CD4-positive, alpha-beta T cell treated with Interleukin-12 subunit alpha and Interleukin-12 subunit beta, for 1 hour (primary cell): ENCODE measurements at places on chromosomes 3 and 15.

GRCh38 chr3:16741103-16741758 lies 136.0 kb upstream of the DAZL start:
- no peak for DNase-seq

- no peak for DNase-seq
Observed at GRCh38 chr3:189188466-189188865, 16.7 kb downstream of the TPRG1 start.

- DNase-seq, result no peak
Observed at GRCh38 chr3:37145611-37146010, 28.8 kb downstream of the LRRFIP2 start.

DNA sequence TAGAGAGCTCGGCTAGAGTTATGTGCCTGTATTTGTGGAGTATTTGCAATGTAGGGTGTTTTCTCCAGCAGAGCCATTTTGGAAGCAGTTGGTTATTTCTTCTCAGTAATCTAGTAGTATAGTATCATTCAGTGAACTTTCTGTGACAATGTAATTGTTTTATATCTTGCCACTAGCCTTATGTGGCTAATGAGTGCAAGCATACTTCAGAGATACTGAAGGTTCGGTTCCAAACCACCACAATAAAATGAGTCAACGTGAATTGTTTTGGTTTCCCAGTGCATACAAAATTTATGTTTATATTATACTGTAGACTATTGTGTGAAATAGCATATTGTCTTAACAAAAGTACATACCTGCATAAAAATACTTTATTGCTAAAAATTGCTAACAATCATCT lies 286.9 kb upstream of the TBL1XR1 start:
- no peak for DNase-seq

DNA sequence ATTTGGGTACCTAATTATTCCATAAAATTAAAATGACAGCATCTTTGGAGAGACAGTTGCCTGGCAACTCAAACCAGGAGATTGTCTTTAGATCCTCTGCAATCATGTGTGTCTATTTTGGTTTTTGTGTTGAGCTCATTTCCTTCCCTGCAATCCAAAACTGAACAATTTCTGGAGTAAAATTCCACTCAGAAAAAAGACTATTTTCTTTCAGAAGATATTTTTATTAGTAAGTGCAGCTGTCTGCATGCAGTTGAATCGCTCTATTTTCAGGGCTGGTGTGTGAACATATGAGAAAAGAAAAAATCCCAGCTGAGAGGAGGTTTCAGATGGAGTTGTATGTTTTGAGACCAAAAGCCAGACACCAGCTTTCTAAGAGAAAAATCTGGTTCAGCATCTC lies 41.9 kb upstream of the DYNC1LI1 start:
- DNase-seq, result no peak

DNA sequence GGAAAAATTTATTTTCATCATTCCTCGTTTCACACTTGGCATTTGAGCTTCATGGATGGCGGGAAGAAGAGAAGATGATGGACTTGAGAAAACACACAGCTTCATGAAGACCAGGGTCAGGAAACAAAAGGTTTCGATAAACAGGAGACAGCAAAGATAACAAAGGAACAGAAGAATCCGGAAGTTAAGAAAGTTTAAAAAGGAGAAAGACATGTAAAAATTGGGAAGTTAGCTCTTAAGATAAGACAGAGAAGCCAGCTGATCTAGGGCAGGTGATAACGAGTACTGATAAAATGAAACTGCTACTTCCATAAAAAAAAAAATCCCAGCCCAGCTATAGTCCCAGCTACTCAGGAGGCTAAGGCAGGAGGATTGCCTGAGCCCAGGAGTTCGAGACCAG lies 23.9 kb downstream of the IL5RA start:
- DNase-seq, result no peak

- no peak for DNase-seq
Observed at GRCh38 chr3:8112587-8112986, 389.0 kb upstream of the LMCD1 start.

GRCh38 chr3:79170021-79170420 lies 597.8 kb downstream of the ROBO1 start:
- no peak for DNase-seq

DNA sequence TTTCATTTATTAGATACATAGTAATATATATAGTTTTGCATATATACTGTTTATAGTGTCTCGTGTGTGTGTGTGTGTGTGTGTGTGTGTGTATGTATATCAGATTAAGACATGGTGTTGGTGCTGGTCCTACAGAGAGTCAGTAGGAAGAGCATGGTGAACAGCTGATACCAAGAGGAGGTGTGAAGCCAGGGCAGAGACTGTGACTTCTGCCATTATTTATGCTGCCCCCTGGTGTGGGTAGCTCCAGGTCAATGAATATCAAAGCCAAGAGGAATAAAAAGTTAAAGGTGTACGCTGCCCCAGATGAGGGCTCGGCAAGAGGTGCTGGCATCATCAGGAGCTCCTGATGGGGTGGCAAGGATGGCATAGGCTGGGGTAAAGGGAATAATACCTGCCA lies 299.5 kb upstream of the RASGRP1 start:
- no peak for DNase-seq
